Stimulated activated CD8-positive, alpha-beta memory T cell treated with anti-CD3 and anti-CD28 coated beads, Interleukin-15, amount 100 ng/mL, for 4 hours (primary cell): ENCODE measurements at places on chromosomes 3 and 15.

DNA sequence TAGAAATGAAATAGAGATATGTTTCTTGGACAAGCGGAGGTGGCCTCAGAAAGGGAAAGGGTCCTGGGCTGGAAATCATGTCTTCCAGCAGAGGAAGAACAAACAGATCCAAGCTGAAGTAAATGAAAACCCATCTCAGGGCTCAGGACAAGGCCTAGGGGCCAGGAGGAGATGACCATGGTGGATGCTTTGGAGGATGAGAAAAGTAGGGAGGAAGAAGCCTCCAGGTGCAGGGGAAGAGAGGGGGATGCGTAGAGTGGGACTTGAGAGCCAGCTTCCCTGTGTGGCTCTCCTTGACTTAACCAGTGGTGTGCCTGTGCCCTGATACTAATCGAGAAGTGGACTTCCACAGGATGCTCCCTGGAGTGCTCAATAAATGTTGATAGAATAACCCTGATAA, 203.2 kb downstream of the FAM43A start:
- DNase-seq: no peak

DNA sequence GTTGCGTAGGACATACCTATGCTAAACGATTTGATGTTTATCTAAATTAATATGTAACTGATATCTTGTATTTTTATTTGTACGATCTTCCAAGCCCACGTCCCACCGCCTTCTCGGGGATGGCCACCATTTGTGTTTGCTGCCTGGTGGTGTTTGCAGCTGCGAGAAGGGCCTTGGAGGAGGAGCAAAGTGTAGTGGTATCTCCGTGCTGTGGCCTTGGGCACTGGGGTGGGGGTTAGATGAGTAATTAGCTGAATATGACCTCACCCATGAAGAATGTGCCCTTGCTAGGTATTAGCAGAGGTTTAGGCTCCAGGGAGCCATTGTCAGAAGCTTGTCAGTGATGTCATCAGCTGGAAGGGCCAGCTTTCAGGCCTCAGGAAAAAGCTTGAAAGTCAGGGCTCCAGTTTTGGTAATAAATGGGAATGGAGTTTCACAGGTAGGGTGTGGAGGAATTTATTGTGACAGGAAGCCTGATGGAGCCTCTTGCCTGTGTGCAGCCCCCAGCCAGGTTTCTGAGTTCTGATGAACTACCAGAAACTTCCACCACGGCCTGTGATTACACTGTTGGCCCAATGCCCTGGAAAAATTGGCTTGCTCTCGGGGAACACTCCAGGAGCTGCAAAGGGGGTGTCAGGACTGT, 41.0 kb downstream of the FLNB start:
- no peak for DNase-seq

DNA sequence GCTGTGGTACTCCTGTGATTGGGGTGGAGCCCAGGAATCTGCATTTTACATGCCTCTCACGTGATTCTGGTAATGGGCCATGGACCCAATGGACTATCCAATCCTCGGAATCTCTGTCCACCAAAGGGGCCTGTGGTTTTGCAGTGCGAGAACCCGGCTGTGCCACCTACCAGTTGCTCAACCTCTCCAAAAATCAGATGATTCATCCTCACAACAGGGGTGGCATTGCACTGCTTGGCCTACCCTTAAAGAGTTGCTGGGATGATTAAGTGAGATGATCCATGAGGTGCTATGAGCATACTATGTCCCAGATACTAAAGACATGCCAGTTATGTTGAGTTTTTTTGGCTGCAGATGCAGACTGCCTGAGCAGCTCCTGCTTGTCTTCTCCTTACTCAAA, 5.1 kb downstream of the ANP32A start:
- DNase-seq: no peak

GRCh38 chr3:31027914-31028313, 133.5 kb upstream of the GADL1 start:
- no peak for DNase-seq

GRCh38 chr3:42205800-42206514, 60.0 kb downstream of the CCK start:
- DNase-seq: no peak

- no peak for DNase-seq
Observed at GRCh38 chr3:28078536-28078935, 162.9 kb upstream of the CMC1 start.

- no peak for DNase-seq
Observed at GRCh38 chr15:67594770-67595169, 52.3 kb downstream of the MAP2K5 start.

GRCh38 chr3:11717768-11718636, 74.3 kb upstream of the VGLL4 start:
- no peak for DNase-seq

DNA sequence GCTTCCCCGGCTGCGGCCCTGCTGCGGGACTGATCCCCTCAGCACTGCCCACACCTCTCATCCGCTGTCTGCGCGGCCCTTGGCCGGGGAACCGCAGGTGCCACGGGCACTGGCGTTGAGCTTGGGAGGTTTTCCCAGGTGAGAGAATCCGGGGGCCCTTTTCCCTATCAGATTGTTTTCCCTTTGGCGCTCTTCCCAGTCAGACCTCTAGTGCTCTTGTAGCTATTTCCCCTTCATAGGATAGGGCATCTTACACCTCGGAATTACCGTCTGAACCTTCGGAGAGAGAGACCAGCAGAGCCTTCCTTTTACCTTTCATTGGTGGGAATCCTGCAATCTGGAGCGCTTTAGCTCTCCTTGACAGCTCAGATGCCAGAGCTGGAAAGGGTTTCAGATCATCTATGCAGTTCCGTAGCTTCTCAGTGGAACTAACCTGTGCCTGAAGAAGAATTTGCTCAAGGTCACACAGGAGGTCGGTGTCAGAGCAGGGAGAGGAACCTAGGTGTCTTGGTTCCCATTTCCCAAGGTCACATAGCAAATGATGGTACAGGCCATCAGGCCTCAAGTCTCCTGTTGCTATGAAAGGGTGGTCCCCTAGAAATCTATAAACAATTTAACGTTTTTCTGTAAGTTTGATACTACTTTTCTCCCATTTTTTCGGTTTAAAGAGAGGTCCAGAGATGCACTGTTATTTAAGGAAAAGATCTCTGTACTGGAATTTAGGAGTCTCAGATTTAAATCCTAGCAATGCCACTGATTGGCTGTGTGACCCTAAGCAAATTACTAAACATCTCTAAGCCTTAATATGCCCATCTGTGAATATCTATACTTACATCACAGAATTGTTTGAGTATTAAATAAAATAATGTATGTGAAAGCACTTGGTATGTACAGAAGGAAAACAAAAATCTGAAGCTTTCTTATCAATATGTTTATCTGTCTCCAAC, 916 bp downstream of the IDH3A start:
- DNase-seq: no peak

GRCh38 chr3:16113704-16114103, 60.8 kb upstream of the GALNT15 start:
- no peak for DNase-seq
